ENCODE measurements at places on chromosomes 16 and 17.

GRCh38 chr17:14310605-14311004, 9.7 kb downstream of the HS3ST3B1 start:
- DNase-seq: no peak

DNA sequence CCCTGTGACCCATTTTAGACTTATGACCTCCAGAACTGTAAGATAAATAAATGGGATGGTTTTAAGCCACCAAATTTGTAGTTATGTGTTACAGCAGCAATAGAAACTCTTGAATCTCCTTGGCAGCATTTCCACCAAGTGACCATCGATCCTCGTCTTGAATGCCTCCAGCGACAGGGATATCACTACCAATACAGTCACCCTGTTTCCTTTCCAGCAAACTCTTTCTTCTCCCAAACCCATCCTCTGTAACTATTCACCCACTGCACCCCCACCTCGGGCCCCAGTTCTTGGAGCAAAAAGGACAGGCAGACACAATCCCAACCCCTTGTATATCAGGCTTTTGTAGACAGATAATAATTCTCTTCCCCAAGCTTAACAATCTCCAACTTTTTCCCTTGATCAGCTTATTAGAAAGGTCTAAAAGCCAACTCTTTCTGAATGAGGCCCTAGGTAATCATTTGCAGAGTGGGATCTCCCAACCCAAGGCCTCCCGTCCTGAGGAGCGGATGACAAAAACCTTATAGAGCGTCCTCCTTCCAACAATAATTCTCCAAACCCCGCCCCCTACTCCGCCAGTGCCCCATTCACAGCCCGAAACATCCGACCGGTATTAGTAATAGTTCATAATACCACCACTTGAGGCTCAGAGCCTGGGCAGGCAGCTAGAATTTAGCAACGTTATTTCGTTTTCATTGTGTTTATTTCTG, 14.7 kb upstream of the PLLP start:
- DNase-seq: peak; percentile 63

DNA sequence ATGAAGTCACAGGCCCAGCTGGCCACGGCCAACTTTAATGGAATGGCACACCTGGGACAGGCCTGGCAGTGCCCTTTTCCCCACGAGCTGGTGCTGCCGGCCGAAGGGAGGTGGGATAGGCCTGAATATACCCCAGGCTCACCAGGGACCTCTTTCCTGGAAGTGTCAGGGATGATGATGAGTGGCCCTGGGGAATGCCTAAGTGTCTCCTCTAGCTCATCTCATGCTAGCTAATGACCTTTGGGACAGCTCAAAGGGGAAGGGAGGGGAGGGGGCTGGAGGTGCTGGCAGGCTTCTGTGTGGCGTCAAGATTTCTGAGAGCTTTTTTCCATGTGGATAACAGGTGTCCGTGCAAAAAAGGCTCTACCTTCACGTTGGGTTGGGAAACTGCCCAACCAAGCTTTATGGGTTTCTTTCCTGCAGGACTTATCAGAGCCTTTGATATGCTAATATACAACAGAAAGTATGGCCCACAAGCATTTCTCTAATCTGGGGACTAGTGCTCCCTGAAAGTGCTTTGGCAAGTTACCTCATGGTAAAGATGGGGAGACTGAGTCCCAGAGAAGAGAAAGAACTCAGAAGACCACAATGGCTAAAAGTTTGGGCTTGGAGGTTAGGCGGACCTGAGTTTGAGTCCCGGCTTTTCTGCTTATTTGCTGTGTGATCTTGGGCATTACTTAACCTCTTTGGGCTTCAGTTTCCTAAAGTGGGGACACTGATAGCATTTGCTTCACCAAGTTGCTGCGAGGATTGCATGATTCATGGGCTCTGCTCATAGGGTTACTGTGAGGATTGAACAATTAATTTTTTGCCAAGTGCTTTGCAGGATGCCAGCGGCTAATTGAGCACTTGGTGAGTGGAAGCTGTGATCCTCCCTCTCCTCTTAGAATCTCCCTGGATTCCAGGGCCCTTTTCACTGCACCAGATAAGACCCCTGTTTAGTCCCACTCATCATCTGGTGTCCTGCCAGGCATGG, 14.0 kb downstream of the ADGRG1 start:
- DNase-seq: no peak

DNA sequence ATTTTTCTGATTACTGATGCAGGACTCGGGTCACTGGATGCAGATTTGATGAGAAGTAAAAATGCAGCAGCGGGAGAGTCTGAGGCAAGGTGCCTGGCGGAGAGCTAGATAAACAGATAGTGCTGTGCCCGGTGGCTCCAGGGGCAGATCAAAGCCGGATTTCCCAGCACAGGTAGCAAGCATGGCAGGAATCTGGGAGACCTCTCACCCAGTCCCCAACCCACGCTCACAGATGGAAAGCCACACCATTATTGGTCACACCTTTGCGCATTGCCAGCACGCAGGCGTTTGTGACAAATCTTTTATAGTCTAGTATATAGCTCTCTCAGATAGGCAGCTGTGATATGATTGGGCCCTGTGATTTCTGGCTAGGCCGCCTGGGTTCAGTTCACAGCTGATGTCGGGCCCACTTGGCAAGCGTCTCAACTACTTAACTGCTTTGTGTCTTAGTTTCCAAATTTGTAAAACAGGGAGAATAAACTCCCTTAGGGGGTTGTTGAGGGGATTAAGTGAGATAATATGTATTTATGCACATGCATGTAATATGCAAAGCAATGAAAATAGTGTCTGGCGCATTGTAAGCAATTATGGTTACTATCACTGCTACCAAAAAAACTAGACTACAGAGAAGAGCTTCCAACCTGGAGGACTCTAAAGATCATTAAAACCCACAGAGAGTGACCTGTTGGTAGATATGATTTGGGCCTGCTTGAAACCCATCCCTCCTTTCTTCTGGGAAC, 42.0 kb upstream of the NFAT5 start:
- no peak for DNase-seq

DNA sequence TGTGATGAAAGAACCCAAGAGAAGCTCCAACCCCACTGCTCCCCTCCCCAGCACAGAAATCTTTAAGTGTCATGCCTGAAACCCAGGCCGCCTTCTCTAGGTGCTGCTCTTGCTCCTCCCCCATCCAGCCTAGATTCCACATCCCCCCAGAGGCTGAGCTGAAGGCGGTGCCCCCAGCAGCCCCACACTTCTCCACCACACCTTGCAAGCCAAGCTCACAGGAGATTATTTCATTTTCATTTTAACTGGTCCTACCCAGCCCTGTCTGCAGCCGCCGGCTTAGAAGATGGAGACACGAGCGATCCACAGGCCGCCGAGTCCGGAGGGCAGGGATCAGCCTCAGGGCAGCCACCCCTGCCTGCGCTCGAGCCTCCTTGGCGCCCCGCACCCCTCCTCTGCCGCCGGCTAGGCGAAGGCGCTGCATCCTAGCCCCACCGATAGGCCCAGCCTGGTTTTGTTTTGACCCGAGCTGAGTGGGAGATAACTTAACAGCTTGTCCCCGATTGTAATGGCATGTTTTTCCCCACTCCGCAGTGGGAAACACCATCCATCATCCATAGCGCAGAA, 125.3 kb downstream of the RBFOX3 start:
- DNase-seq: no peak

GRCh38 chr16:89693931-89694783, 7.3 kb downstream of the SPATA2L start:
- no peak for DNase-seq

- no peak for DNase-seq
These were observed 11.4 kb downstream of the TAX1BP3 start for GRCh38 chr17:3656755-3657587.

- DNase-seq: no peak
These were observed 24.9 kb upstream of the LRRC37A start for GRCh38 chr17:46270032-46270431.

DNA sequence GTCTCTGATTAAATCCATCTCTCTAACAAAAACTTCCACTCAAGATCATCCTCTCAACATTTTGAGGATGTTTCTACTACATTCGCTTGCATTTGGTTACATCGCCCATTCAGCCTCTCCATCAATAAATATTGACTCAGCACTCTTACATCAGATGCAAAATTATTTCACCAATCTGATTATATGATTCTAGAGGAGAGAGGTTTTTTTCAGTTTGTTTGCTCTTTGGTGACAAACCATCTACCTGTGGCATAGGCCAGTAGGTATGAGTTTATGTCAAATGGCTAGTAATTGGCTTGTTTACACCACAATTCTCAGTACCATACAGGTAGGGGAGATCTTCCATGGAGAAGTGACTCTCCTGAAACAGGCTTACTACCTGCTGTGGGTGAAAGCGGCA, 52.3 kb downstream of the TOX3 start:
- no peak for DNase-seq

- DNase-seq: no peak
These were observed 295.1 kb upstream of the RBFOX1 start for GRCh38 chr16:7037495-7037894.

DNA sequence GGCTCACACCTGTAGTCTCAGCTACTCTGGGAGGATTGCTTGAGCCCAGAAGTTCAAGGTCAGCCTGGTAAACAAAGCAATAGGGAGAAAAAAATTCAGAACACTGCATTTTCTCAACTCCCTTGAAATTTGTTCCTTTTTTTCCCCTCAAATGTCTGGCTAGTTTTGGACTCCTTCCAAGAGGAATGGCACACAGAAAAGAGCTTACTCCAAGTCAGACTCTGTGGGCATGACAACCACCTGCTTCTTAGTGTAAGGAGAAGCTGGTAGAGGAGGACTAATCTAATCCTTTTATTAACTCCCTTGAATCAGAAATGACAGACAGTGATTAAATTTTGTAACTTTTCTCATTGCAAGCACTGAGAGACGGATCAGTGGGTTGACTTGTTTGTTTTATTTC, 27.9 kb upstream of the HYDIN start:
- DNase-seq: no peak

DNA sequence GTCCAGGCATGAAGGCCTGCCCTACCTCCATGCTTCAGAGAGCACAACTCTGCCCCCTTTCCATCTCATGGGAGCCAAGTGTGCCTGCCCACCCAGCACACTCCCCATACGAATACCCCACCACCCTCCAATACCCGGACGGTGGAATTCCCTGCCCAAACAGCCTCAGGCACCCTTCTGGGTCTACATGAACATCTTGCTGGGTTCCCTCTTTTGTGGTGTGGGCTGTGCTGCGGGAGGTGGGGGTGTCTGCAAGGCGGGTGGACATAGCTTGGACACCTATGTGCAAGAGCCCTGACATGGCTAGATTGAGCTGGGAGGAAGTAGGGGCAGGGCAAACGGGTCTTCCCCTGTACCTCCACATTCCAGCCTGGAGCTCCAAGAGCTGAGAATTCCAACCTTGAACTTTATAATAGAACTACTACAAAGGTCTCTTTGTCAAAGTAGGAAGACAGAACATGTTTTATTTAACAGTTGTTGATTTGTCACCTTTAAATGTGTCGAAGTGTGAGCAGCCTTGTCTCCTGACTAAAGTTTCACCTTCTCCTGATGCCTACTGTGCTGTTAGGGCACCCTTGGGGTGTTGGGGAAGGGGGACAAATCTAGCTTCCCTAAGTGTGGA, 9.1 kb downstream of the SLC6A2 start:
- DNase-seq: no peak

DNA sequence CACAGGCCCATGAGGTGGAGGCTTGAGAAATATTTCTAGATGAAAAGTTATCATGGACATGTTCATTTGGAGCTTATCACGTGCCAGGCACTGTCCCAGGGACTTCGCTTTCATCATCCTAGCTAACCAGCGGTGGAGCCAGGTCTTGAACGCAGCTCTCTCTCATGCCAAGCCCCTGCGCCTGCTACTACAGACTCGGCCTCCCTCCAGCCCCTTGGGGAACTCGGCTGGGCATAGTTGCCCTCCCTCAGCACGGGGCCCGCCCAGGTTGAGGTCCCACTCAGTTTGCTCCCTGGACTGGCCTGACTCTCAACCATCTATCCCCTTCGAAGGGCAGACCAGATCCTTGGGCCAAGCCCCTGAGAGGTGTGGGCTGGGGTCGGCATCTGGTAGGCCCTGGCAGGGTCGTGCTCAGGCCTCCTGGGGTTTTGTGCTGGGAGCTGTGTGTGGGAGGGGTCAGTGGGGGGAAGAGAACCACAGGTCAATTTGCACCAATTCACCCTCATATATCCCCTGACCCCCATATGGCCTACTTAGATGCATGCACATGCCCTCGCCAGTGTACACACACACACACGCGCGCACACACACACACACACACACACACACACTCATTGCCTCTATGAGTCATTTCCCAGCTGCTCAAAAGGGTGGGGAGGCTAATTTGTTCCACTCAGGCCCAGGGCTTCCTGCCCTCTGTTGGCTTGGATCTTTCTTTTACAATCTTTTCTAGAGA, 12.1 kb upstream of the SCN4A start:
- DNase-seq: peak; percentile 89

- no peak for DNase-seq
These were observed 7.9 kb downstream of the KLHDC4 start for GRCh38 chr16:87757841-87758426.

- no peak for DNase-seq
These were observed 12.0 kb downstream of the ACSF3 start for GRCh38 chr16:89105599-89106151.

DNA sequence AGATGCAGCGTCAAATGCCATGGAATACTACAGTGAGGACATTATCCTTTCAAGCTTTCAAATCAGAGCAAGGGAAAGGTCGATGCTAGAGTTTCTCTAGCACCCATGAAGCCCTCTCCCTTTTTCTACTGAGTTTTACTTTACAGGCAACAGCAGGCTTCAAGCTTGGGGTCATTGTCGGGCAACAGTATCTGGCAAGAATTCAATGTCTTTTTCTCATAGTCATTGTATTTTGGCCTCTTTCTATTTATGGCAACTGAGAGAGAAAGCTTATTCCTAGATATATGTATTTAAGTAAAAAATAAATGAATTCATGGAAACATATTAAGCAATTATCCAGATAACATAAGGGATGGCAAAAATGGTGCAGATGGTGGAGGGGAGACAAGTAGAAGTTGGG, 364 bp upstream of the CETP start:
- DNase-seq: no peak

- DNase-seq: no peak
These were observed 49.3 kb downstream of the SLC7A5 start for GRCh38 chr16:87819983-87820382.

GRCh38 chr17:8867361-8867981, at the start of gene PIK3R6:
TSS of gene PIK3R6 (minus strand) at chr17:8867674. CDS start at chr17:8849794, 17,880 bp downstream.
- no peak for DNase-seq

DNA sequence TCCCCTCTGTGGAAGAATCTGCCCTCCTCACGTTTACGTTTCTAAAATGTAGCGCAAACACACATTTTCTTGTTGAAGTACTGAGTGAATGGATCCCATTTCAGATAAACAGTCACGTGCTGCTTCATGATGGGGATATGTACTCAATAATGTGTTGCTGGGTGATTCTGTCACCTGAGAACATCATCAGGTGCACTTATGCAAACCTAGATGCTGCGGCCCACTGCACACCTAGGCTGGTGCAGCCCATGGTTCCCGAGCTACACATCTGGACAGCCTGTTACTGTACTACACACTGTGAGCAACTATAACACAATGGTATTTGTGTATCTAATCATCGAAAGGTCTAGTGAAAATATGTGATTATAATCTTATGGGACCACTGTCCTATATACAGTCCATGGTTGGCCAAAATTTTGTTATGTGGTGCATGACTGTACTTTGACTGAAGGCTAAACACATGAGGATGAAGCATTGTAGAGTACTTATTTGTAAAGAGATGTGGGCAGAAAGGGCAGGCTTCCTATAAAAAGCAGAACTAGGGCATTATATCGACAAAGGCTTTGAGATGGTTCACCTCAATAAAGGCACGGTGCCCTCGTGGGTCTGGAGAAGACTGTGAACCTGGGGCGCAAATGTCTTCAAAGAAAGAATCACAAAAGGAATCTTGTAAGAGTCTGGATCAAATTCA, 26.3 kb downstream of the MARF1 start:
- DNase-seq: no peak

GRCh38 chr16:30775392-30776188, 11.4 kb downstream of the ZNF629 start:
- DNase-seq: peak; percentile 89

- DNase-seq: no peak
These were observed 15.0 kb downstream of the GAA start for GRCh38 chr17:80116276-80116920.

Data from urothelium cell line (cell line).